ENCODE measurements at places on chromosomes 4 and X. TPM values are rescaled to one million over a fixed set of nuclear protein-coding genes. Genes with fewer than 3 reads are reported as not detected.

Gene PCDH7
- total RNA-seq = 19.7 TPM

Gene LRCH2
- total RNA-seq = 3.4 TPM

Gene TMEM156
- 0.92 TPM for total RNA-seq

Gene ABCG2
- 11.9 TPM for total RNA-seq

Gene ADRA2C
- not detected for total RNA-seq

Gene PRDM8
- total RNA-seq = 0.33 TPM
